ENCODE measurements at places on chromosomes 3 and 15.

GRCh38 chr15:33742800-33743199 lies 225.5 kb upstream of the CHRM5 start:
- DNase-seq, result no peak

GRCh38 chr3:184186184-184186901 lies at the start of gene ABCF3:
Gene ABCF3, plus strand, starts transcription at chr3:184186199. Its CDS starts 9 bp downstream, at chr3:184186208.
- no peak for DNase-seq

DNA sequence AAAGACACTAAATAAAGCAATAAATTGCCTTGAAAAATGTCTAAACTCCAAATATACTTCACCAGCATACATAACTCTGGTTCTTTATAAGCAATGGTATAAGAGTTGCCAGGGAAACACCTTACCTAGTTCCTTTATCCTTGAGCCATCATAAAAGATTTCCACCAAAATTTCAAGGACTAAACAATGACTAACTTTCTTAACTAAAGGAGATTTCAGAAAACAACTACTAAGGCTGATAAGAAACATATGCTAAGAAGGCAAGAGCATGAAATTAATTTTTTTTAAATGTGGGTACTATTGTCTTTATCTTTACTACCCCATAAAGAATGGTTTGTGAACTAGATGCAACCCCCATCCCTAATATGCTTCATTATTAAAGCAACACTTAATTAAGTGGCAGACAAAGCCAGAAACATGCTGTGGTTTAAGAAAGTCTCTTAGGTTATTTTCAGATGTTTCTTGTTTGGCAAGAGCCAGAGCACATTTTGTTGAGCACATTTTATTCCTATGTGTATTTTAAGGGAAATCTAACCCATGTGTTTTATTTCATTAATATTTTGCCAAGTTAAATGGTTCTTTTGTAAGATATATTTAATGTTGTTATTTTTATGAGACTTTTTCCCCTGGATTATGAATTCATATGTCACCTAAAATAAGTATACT lies 17.4 kb upstream of the VEPH1 start:
- DNase-seq, result no peak

- no peak for DNase-seq
These were observed 70.4 kb downstream of the ST6GAL1 start for GRCh38 chr3:187000711-187001151.

- no peak for DNase-seq
These were observed 45.0 kb downstream of the BLM start for GRCh38 chr15:90762109-90762508.

DNA sequence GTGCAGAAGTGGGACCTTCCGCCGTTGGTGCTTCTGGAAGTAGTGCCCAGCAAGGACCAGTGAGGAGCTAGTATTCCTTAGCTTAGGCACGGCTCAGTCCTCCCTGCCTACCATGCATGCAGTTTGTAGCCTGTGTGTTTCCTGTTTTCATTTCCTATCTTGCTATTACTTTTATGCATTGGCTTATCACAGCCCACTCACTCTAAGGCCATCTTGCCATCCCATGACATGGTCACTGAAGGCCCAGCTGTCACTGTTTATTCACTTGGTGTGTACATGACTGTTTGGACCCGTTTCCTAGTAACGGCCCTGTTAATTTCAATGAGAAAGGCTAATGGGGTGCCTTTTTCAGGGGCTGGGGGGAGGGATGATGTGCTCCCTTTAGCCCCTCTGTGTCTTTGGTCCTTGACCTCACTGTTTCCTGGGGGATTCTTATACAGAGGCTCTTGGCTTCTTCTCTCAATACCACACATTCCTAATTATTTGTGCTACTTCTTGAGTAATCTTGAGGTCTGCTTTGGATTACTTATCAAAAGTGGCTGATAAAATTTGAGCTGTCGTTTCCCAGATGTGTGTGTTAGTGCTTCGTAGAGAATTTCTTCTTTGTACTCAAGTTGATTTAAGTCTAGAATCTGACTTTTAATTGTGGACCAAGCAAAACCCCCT lies 24.5 kb upstream of the TRAK1 start:
- no peak for DNase-seq

- DNase-seq, result no peak
These were observed 3.4 kb downstream of the ANKRD28 start for GRCh38 chr3:15794303-15794771.

DNA sequence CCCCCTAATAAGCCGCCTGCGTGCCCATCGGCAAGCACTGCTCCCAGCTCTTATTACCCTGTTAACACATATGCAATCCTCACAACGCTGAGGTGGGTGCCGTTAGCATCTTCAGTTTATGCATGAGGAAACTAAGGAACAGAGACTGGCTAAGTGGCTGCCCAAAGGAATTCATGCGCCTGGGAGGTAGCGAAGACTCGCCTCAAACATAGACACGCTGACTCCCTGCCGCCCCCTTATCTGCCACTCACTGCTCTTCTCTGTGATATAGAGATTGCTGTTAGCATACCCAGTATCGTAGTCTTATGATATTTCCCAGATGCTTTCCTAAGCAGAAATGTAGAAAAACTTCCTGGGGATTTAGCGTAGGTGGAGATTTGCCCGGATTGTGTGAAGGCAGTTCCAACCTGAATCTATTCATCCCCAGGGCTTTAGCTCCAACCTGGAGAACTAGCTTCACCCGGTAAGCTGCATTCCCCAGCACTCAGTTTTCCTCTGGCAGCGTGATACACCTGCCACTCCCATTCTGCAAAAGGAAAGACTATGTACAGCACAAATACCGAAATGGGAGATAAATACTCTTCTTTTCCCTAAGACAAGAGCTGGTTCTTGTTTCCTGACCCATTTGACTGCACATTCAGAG lies 23.7 kb upstream of the CD47 start:
- no peak for DNase-seq

- no peak for DNase-seq
These were observed 77.1 kb downstream of the SPSB4 start for GRCh38 chr3:141128126-141128777.

DNA sequence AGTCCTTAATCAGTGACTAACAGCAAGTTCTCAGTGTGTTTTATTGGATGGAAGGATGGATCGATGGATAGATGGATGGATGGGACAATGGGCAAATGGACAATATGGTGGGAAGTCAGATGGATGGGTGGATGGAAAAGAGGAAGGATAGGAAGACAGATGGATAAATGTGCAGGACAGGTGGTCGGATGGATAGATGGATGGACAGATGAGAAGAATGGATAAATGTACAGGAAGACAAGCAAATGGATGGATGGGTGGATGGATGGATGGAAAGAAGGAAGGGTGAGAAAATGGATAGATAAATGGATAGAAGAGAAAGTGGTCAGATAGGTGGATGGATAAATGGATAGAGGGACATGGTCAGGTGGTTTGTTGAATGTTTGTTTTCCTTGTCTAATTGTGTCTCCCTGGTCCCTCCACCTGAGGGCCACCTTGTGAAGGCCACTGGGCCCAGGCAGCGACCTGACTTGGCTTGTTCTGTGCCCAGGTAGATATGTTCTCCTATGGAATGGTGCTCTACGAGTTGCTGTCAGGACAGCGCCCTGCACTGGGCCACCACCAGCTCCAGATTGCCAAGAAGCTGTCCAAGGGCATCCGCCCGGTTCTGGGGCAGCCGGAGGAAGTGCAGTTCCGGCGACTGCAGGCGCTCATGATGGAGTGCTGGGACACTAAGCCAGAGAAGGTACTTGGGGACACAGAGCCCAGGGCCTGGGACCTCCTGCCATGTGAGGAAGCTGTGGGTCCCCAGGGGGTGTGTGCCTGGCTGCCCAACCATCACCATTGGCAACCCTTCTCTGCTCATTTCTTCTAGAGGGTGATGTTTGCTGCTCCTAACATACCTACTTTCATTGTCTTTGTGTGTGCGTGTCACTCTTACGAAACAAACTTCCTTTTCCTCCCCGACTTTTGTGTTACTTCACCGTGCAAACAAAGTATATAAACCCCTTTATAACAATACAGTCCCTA lies 137.5 kb downstream of the LRRK1 start:
- DNase-seq, result no peak

DNA sequence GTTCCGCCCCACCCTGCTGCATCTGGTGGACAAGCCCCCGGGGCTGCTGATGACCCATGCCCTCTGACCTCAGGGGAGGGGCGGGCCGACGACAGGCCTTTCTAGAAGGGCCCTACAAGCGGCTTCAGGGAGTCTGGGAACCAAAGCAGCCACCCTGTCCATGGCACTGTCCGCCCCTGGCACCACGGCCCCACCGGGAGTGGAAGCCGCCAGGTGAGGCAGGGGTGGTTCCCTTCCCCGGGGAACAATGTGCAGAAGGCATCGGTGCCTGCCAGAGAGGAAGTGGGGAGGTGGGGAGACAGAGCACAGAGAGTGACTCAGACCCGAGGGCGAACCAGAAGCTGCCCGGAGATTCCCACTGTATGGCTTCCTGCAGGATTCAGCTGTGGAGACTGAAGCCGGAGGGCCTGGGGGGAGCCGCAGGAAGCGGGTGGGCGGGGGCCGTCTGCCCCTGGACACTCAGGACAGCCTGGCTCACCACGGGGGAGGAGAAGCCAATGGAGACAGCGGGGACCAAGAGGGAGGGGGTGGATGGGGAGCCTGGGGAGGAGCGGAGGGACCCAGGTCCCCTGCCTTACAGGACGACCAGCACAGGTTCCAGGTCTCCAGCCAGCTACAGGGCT lies 134.0 kb downstream of the TPRA1 start:
- no peak for DNase-seq

GRCh38 chr15:50426428-50426827 lies 2.2 kb downstream of the USP8 start:
- no peak for DNase-seq

- DNase-seq, result no peak
These were observed 152.1 kb upstream of the ALCAM start for GRCh38 chr3:105214590-105214989.

DNA sequence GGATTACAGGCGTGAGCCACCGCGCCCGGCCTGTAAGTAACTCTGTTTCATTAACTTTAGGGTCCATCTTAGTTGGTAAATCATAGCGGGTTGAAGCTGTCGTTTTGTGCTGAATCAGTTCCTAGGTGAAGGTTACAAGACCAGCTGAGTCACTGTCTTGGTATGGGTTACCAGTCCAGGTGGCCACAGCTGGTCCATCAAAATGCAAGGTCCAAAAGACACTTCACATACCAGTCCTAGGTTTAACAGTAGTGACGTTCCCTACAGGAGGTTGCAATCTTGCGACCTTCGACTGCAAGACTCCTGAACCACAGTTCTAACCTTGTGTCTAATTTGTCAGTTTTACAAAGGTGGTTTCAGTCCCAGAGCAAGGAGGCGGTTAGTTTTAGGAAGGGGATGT lies 160.1 kb upstream of the ATP10A start:
- no peak for DNase-seq

GRCh38 chr3:106824856-106825255 lies 552.4 kb upstream of the CCDC54 start:
- no peak for DNase-seq

GRCh38 chr3:51819709-51820406 lies 40.8 kb upstream of the IQCF6 start:
- DNase-seq, result no peak

- no peak for DNase-seq
These were observed 311.2 kb upstream of the MCTP2 start for GRCh38 chr15:93920204-93920603.

DNA sequence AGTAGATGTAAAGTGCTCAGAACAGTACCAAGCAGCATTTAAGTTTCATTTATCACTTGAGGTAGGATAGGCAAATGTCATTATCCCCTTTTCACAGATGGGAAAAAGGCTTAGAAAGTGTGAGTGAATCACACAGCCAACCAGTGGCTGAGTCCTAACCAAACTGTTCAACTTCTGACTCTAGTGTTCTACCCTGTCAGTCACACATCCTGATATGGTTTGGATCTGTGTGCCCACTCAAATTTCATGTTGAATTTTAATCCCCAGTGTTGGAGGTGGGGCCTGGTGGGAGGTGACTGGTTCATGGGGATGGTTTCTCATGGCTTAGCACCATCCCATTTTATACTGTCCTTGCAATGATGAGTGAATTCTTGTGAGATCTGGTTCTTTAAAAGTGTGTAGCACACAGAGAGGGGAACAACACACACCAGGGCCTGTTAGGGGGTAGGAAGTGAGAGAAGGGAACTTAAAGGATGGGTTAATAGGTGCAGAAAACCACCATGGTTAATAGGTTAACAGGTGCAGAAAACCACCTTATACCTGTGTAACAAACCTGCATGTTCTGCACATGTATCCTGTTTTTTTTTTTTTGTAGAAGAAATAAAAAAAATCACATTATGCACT lies 304.7 kb downstream of the SUCLG2 start:
- DNase-seq, result no peak

DNA sequence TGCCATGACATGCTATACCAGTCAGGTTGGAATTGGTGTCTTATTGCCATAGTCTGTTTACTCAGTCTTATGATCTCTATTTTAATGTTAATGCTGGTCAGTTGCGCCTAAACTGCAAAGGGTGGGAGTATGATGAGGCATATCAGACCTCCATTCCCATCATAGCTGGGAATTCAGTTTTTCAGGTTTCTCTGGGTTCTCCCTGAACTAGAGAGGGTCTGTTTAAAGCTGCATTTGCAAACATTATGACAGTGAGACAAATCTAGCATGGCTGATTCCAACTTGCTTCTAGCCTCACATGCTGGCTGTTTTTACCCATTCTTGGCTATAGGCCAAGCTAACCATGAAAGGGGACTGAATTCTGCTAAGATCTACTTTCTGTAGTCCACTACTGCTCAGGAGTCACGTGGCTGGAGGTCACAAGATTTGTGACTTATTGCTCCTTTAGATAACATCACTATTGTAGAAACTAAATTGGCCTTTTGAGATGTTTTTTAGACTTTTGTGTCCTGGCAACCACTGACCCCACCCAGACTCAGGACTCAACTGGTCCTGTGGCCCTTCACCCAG lies 96.5 kb downstream of the TGFBR2 start:
- no peak for DNase-seq

GRCh38 chr3:189040656-189041335 lies 131.0 kb upstream of the TPRG1 start:
- DNase-seq, result no peak

- no peak for DNase-seq
These were observed 110.7 kb upstream of the P2RY1 start for GRCh38 chr3:152724270-152724669.

- no peak for DNase-seq
These were observed 24.5 kb upstream of the TBL1XR1 start for GRCh38 chr3:177221744-177222143.

GRCh38 chr3:56829533-56829932 lies 27.8 kb upstream of the ARHGEF3 start:
- no peak for DNase-seq

DNA sequence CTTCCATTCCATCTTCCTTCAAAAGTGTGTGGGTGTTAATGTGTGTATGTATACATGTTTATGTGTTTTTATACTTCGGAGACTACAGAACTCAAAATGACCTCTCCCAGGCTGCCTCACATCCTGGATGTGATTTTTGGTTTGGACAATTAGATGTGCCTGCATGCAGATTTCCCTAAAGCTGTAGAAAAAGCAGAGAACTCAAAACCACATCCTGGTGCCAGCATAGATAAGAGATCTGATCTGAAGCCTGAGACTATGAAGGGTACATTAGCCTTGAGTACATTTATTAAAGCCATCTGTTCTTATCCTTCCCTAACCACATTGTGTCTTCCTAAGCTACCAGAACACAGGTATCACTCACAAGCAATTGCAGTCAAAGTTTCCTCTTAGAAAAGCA lies 319.4 kb upstream of the RASGRP1 start:
- no peak for DNase-seq
